ENCODE measurements at places on chromosomes 7 and 10. TPM values are rescaled to one million over a fixed set of nuclear protein-coding genes. Genes with fewer than 3 reads are reported as not detected.

ADAM12 gene
- total RNA-seq: 8.8 TPM

AZGP1 gene
- not detected for total RNA-seq

ZP3 gene
- total RNA-seq: 1.4 TPM

TLX1 gene
- total RNA-seq: not detected

TEX47 gene
- not detected for total RNA-seq

NAT16 gene
- 2.1 TPM for total RNA-seq

TMEM225B gene
- 0.23 TPM for total RNA-seq

GRID1 gene
- total RNA-seq: 20.1 TPM
